ENCODE measurements at places on chromosomes 5 and 9.

GRCh38 chr5:178325679-178326373 lies 93.2 kb upstream of the PHYKPL start:
- DNase-seq = no peak

DNA sequence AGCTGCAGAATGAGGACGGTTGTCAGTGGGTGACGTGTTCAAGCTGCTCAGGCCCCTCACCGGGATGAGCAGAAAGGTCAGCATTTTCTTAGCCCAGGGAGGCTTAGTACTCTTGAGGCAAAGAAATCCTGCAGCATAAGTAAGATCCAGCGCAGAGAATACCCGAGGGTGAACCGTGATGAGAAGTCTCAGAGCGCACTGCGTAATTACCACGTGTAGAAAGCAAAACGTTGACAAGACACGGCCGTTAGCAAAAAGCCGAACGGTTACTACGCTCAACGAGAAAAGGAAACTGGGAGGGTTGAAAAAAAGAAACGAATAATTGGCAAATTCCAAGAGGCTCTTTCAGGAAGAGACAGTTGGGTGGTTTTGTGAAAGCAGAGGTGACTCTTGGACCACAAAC lies 104.0 kb downstream of the COL23A1 start:
- DNase-seq = no peak

DNA sequence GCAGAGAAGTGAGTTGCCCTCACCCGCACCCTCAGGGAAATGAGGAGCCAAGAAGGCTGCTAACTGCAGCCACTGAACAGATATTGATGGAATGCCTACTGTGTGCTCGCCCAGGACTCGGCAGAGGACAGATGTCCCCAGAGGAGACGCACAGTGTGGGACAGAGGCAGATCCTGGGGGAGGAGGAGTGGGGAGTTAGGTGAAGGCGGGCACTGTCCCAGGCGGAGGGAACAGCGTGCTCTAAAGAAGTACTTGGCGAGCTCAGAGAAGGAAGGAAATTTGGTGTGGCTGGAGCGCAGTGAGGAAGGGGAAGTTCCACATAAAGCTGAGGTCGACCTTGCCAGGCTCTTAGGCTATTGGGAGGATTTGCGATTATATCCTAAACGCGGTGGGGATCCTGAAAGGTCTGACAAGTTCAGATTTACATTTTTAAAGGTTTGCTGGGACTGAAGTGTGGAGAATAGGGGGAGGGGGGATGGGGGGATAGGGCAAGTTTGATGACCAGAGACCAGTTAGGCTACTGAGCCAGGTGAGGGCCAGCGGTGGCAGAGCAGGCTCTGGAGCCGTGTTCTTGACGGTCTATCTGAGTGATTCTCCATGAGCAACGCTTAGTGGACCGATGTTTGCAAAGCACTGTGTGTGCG lies 23.6 kb upstream of the CERCAM start:
- DNase-seq = no peak

DNA sequence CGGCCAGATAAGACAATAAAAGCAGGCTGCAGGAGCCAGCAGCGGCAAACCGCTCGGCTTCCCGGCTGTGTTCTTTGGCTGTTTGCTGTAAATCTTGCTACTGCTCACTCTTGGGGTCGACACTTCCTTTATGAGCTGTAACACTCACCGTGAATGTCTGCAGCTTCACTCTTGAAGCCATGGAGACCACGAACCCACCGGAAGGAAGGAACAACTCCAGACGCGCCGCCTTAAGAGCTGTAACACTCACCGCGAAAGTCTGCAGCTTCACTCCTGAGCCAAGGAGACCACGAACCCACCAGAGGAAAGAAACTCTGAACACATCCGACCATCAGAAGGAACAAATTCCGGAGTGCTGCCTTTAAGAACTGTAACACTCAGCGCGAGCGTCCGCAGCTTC lies 451.7 kb downstream of the AGTPBP1 start:
- DNase-seq = no peak

All from activated CD4-positive, CD25-positive, alpha-beta regulatory T cell treated with anti-CD3 and anti-CD28 coated beads, Interleukin-2, amount 50 U/mL, for 72 hours (primary cell).